ENCODE measurements at places on chromosomes 6 and 20. TPM values are rescaled to one million over a fixed set of nuclear protein-coding genes. Genes with fewer than 3 reads are reported as not detected.

Gene PPP1R3G
- total RNA-seq: 0.07 TPM

Gene ITPR3
- 16.0 TPM for total RNA-seq

Gene ITPA
- total RNA-seq: 58.7 TPM

Gene MAP1LC3A
- 17.5 TPM for total RNA-seq

Gene ANGPT4
- 0.07 TPM for total RNA-seq

Gene THBS2
- total RNA-seq: 1.3 TPM

Gene TINAG
- not detected for total RNA-seq

Gene SNAP91
- total RNA-seq: 8.7 TPM

Gene POPDC3
- total RNA-seq: 0.86 TPM

Gene EEF1A2
- 4.6 TPM for total RNA-seq

Gene DEFB124
- total RNA-seq: not detected

Gene OR12D3
- not detected for total RNA-seq

Gene MEP1A
- not detected for total RNA-seq

Gene KCNK16
- total RNA-seq: not detected

Gene TPX2
- 210 TPM for total RNA-seq

Gene CEP43
- total RNA-seq: 36.5 TPM

Gene COX4I2
- not detected for total RNA-seq

Gene PTCRA
- not detected for total RNA-seq

Gene WFDC5
- total RNA-seq: not detected

Gene SLCO4A1
- total RNA-seq: 7.0 TPM

Gene ADAM33
- 3.0 TPM for total RNA-seq

All from neural crest cell (in vitro differentiated cells).